Left colon (tissue), 2 donors: ENCODE measurements at places on chromosomes 12 and 14.

DNA sequence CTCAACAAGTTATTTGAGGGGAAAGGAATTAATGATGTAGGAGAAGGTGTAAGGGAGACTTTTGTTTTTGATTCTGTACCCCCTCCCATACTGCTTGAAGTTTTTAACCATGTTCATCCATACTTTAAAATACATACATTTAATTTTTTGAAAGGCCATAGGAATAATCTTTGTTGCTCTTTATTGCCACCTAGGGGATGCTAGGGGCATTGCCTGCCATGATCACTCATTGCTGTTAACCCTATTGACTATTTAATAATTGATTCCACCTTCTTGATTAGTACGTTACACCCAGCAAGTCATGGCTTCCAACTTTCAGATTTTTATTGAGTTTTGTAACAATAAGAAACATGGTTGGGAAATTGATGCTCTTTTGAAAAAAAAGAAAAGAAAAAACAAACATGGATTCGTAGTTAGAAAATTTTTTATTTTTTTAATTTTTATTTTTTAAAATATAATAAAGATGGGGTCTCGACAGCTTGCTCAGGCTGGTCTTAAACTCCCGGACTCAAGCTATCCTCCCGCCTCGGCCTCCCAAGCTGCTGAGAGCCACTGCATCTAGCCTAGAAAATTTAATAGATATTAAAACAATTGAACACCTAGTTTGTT, 8.5 kb upstream of the PRKAB1 start:
- DNase-seq = no peak

GRCh38 chr12:47318963-47319362, 239.2 kb upstream of the AMIGO2 start:
- no peak for DNase-seq

GRCh38 chr14:73455294-73455693, 3.1 kb downstream of the NUMB start:
- no peak for DNase-seq

DNA sequence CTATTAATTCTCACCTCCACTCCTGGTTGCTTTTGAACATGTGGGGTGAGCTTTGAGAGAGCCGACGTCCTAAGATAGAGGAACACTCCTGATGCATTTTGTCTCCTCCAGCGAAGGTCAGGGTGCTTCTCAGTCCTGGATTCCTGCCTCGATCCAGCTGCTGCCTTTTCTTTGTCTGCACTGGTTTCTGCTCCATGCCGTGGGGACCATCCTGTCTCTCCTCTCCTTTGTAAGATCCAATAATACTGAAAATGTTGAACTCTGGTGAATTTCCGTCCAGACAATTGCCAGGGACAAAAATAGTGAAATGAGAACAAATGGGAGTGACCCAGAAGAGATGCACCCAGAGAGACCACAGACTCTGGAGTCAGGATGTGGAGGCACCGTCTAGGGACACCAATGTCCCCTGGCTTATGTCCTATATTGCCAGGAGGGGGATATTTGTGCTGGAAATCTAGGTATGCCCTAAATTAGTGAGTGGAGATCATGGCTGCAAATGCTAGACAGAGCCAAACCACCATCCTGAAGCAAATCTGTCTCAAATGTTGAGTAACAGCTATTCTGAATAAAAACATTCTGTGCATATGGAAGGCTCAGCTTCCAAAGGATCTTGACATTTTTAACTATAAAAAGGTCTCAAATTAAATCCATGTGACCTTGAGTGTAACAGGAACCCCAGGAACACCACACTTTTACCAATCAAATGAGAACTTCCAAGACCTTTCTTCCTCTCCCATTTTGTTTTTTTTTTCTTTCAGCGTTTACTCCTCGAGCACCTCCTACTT, 170.9 kb downstream of the PPM1H start:
- no peak for DNase-seq

GRCh38 chr12:65602610-65603295, 221.5 kb upstream of the HMGA2 start:
- DNase-seq = peak; percentile 78

DNA sequence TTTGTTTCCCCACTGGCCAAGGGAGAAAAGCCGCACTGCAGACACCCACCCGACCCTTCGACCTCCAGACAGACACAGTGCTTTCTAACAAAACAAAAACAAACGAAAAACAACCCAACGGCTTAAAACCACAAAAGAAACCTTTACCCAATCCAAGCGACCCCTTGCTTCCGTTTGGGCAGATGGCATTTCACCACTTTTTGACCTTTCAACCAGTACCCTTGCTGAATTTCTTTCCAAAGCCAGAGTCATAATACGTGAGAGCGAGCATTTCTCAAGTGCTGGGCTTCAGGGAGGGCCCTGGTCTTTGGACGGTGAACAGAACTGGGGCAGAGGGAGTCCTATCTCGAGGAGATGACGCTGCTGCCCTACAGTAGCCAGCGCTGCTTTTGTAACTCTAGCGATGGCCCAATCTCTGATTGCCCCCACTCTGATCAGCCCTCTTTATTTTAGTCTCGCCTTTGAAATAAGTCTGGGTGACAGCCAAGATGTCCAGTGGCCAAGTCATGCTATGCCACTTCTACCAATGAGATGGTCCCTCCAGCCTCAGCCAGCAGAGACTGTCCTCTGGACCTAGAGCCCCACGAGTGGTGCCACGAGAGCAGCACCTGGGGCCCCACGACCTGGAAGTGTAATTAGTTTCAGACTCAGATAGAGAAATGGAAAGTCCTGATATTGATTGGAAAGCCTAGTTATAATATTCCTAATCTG, 21.9 kb upstream of the ADIPOR2 start:
- no peak for DNase-seq

- no peak for DNase-seq
Measured at GRCh38 chr12:93079976-93080375, 150.9 kb upstream of the EEA1 start.

GRCh38 chr12:117774941-117775775, 193.6 kb downstream of the KSR2 start:
- DNase-seq = no peak

GRCh38 chr12:43287706-43288383, 264.2 kb downstream of the ADAMTS20 start:
- no peak for DNase-seq

DNA sequence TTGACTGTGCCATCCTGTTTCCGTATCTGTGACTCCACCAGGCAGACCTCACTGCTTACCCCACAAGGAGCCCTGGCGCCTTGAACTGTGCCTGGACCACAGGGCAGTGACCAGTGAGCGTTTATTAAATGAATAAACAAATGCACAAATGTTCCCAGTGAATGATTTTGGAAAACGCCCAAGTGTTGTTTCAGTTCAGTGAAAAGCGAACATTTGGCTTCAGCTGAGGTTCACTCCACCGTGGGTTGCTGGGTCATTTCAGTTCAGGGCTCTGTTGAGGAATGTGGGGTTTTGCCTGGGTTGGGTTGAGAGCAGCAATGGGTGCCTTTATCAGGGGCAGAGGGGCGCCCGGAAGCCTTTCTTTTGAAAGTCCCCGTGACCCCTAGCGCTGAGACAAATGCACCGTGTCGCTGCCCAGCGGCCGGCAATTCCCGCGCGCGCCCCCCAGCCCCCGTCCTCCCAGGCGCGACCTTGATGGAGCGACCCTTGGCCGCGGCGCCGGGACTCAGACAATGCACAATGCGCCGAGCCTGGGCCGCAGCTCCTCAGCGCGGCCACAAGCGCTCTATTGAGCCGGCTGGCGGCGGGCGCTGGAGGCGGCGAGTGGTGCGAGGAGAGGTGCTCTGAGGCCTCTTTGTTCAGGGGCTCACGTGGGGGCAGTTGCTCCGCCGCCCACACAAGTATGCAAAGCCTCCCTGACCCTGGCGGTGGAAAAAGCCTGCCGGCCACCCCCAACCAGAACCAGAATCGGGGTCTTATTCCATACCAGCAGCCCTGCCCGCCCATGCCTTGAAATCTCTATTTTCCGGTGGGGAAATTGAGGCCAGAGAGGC, 40.5 kb upstream of the CLMN start:
- DNase-seq = no peak
